Activated CD4-positive, alpha-beta T cell treated with anti-CD3 and anti-CD28 coated beads, Interleukin-2, amount 50 U/mL, for 48 hours (primary cell): ENCODE measurements at places on chromosomes 6 and 20.

- no peak for DNase-seq
Observed at GRCh38 chr6:127945434-127946097, 44.7 kb upstream of the THEMIS start.

- DNase-seq = no peak
Observed at GRCh38 chr6:169960003-169960344, 208.6 kb downstream of the ERMARD start.

DNA sequence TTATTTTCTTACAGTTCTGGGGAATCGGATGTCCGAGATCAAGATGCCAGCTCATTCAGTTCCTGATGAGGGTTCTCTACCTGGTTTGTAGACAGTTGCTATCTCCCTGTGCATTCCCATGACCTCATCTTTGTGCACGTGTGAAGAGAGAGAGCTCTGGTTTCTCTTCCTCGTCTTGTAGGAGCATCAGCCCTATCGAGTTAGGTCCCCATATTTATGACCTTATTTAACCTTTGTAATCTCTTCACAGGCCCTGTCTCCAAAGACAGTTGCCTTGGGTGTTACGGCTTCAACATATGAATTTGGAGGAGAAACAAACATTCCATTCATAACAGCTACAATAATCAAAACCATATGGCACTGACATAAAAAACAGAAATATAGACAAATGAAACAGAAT is 455.3 kb downstream of the HACE1 start:
- no peak for DNase-seq

DNA sequence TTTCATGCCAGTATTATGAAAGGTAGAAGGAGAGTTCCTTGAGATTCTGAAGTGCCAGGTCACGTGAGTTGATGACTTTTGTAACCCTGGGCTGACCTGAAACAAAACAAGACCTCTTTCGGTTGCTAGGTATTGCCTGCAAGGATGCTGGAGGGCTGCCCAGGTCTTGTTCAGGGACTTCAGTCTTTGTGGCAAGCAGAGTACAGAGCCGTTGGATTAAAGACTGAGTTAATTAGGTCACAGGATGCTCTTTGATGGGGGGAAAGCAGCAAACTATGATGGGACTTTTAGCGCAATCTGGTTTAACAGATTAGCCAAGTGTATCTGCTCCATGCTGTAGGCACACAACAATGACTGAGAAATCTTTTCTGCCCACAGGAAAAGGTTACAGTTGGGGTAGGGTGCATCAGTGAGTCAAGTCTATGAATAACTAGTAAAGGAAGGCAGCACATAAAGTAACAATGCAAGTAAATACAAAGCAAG is 12.8 kb upstream of the ELOVL5 start:
- DNase-seq = peak; percentile 24

- DNase-seq = no peak
Observed at GRCh38 chr20:46423342-46423741, 16.9 kb upstream of the ELMO2 start.

GRCh38 chr20:63538204-63539091 is 1.3 kb upstream of the PTK6 start:
- peak; percentile 26 for DNase-seq

GRCh38 chr6:168605964-168606363 is 165.0 kb downstream of the SMOC2 start:
- no peak for DNase-seq

DNA sequence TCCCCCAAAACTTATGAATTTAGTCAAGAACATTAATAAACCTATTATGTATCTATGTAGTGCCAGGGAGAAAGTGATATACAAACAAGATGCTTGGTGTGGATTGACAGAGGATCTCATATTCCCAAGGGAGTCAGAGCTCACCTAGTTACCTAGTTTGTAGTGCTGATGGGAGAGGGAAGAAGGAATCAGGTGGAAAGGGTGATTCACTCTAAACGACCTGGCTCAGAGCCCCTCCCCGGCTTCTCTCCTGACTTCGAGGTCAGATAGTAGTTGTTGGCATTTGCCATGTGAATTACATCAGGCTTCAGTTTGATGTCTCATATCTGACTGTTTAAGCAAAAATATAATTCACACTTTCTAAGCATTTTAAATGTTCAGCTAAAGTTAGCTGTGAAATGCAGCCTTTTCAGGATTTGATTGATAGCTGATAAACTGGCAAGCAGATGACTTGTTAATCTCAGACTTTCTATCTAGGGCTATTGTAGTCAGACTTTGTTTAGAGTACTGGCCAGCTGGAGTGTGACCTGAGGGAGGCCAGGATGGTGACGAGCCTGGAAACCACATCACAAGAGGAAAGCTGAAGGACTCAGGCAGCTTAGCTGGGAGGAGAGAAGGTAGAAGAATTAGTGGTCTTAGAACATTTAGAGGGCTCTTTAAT is 123.7 kb downstream of the AKAP7 start:
- DNase-seq = no peak

GRCh38 chr6:168908887-168909286 is 344.8 kb downstream of the THBS2 start:
- no peak for DNase-seq

DNA sequence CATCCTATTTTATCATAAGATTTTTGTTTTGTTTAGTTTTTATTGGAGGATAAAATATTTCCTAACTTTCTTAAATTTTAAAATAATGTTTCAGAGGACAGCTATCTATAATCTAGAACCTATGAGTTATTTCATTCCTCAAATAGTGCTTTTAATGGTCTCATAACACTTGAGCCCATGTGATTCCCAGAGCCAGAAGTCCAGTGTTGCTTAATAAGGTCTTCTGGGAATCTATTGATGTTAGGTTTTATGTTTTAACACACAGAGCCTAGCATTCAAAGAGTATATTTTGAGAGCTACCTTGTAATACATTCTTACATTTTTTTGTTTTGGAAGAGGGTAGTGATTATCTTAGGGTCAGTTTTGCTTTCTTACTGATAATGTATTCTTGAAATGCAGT is 200.2 kb downstream of the CENPW start:
- DNase-seq = no peak

GRCh38 chr6:53335224-53335994 is 13.3 kb downstream of the ELOVL5 start:
- peak; percentile 48 for DNase-seq

- no peak for DNase-seq
Observed at GRCh38 chr20:4457566-4458543, 263.9 kb upstream of the PRND start.

DNA sequence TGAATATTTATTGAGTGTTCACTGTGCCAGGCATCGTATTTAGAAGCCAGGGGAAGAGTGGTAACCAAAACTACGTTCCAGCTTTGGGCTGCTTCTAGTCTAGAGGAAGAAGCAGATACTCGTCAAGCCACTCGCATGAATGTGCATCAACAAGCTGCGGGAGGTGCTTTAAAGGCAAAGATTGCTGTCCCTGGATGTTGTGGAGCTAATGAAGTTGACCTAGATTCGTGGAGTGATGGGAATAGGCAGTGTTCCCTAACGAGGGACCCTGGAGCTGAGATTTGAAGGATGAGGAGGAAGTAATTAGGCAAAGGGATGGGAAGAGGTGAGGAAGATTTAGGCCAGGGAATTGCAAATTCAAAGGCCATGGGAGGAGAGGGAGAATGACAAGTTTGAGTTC is 118.9 kb downstream of the TMEM170B start:
- no peak for DNase-seq

GRCh38 chr6:20909621-20910020 is 375.4 kb downstream of the CDKAL1 start:
- no peak for DNase-seq

DNA sequence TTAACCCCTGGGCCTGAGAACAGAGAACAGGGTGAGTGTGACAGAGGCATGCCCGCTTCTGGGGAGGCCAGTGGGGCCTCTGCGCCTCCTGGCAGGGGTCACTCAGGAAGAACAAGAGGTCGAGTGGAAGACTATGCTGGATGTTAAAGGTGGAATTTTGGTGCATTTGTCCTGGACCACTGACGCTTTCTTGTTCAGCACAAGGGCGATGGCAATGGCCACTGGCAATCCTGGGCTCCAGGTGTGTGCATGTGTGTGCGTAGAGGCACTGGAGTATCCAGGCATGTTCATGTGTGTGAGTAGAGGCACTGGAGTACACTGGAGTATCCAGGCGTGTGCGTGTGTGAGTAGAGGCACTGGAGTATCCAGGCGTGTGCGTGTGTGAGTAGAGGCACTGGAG is 23.5 kb upstream of the NPBWR2 start:
- DNase-seq = no peak

DNA sequence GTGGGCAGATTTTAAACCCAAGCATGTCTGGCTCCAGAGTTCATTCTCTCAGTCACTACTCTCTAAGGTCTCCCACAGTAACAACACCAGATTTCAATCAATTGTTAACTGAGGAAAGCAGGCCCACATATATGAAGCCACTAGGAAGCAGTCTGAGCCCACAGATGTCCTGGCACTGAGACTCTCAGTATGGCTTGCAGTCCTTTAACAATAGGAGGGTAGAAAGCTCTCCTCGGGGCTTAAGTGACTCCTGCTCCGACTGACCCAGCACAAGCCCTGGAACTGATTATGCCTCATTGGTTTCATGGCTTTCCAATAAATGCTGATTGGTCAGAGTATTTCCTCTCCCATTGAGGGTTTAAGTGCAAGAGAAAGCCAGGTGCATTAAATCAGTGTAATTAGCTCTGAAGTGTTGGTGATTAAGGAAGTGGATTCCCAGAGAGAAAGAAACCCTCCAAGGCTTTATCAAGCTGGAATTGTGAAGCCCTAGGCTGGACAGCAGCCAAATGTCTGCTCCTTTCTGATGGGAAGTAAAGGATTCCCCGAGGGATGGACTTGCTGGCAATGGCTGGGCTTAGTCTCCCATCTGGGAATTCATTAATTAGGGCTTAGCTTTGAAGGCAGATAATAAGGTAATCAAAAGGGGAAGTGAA is 76.6 kb upstream of the PROKR2 start:
- no peak for DNase-seq

GRCh38 chr20:10367693-10367942 is 66.4 kb downstream of the MKKS start:
- no peak for DNase-seq

- DNase-seq = no peak
Observed at GRCh38 chr6:98946266-98946878, 1.4 kb downstream of the FBXL4 start.

- no peak for DNase-seq
Observed at GRCh38 chr20:31551163-31552081, 37.2 kb downstream of the HM13 start.

DNA sequence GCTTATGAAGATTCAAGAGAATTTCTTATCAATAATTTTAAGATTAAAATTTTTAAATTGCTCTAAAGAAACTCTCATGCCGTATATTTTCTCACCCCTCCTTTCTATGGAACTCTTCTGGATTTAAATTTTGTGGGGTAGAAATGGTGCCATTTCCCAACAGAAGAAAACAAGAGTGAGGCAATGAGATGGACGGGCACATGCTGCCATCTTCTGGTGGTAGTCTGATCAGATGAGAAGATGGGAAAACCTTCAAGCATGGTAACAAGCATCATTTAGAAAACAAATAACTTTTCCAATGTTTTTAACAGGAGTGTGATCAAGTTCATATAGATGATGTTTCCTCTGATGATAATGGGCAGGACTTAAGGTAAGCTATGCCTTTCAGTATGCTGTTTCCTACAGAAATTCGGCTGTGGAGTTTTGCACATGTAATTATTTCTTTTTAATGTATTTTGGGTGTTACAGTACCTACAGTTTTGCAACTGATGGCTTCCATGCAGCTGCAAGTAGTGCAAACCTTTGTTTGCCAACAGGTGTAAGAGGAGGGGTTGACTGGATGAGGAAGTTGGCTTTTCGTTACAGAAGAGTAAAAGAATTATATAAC is 271.4 kb downstream of the EYA4 start:
- peak; percentile 29 for DNase-seq

DNA sequence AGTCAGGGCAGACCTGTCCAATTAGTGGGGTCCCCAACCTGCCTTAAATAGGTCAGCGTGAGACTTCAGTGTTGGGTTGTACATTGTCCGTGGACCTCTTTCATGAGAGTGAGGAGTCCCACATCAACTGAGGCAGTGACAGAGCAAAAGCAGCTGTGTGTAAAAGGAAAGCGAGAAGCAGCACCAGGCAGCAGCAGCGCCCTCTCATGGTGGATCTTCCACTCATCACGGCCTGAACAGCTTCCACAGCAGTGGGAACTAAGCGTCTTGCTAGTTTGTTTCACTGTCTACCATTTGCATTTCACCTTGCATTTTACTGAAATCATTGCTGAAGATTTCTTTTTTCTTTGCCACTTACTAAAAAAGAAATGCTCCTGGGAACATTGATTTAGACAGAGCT is 333.8 kb downstream of the PKHD1 start:
- DNase-seq = peak; percentile 4

DNA sequence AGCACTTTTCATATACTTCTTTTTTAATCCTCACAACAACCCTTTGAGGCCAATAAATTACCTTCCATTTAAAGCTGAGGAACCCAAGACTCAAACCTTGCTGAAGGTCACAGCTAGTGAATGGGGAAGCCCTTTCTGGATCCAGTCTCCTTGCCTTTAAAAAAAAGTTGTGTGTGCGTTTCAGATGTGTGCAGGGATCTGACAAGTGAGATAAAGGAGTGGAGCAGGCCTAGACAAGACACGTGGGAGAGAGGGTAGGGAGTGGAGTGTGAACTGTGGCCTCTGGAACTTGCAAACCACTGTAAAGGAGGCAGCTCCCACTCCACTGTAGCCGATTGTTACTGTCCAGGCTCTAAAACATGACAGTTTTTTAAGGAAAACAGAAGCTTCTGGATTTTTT is 1.9 kb downstream of the KLHL32 start:
- no peak for DNase-seq

GRCh38 chr6:151832710-151833109 is 25.2 kb downstream of the ESR1 start:
- no peak for DNase-seq

DNA sequence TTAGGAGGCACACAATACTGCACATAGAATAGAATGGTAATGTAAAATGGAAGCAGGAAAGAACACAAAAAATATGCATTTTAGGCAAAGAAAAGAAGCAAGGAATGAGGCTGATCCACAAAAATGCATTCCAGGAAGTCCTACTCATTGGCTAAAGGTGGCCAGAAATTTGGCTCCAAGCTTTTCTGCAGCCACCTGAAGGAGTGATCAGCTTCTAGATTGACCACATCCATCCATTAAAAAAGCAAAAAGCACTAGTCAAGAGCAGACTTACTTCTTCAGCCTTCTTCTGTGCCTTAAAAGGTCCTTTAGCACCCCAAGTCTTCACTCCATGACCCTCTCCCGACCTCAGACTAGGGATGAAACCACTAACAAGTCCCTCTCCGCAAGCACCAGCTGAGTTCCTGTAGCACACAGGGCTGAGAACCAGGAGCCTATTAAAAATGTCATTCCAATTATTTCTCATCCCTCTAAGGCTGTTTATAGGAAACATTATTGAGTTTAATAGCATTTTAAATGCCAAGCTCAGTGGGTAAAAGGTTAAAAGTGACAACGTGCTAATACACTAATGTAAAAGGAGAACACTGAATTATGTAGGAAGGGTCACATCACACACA is 36.5 kb downstream of the TRAM2 start:
- no peak for DNase-seq

GRCh38 chr6:20892365-20892764 is 358.1 kb downstream of the CDKAL1 start:
- DNase-seq = no peak

GRCh38 chr6:105624021-105624420 is 221.1 kb upstream of the PREP start:
- DNase-seq = no peak

- DNase-seq = no peak
Observed at GRCh38 chr20:61998343-61999121, 67.1 kb downstream of the TAF4 start.

GRCh38 chr20:60144404-60144803 is 186.2 kb downstream of the CDH26 start:
- no peak for DNase-seq

GRCh38 chr6:46781478-46782378 is 11.5 kb upstream of the MEP1A start:
- peak; percentile 10 for DNase-seq

GRCh38 chr6:28712982-28713381 is 187.3 kb downstream of the GPX5 start:
- DNase-seq = no peak
